ENCODE measurements at places on chromosomes 13 and 19.

GRCh38 chr19:12956446-12957388 lies at the start of gene GADD45GIP1:
TSS of gene GADD45GIP1 (minus strand) at chr19:12957223. CDS start at chr19:12957212, 11 bp downstream.
- DNase-seq: peak; percentile 85

- DNase-seq: no peak
Measured at GRCh38 chr13:28558567-28558966, 63.6 kb upstream of the FLT1 start.

DNA sequence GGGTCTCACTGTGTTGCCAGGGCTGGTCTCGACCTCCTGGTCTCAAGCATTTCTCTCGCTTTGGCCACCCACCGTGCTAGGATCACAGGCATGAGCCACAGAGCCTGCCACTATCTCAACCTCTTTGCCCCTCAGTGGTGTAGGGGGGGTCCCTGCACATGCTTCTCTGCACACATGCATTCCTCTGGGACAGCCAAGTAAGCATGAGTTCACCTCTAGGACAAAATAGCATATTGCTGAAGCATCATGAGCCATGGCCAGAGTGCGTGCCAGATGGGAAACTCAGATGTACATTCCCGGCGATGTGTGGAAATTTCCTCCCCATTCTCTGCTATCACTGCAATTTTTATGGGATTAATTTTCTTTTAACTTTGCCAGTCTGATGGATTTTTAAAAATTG lies 23.1 kb downstream of the CHAF1A start:
- no peak for DNase-seq

GRCh38 chr19:29583196-29583999 lies 22.7 kb upstream of the POP4 start:
- DNase-seq: no peak

DNA sequence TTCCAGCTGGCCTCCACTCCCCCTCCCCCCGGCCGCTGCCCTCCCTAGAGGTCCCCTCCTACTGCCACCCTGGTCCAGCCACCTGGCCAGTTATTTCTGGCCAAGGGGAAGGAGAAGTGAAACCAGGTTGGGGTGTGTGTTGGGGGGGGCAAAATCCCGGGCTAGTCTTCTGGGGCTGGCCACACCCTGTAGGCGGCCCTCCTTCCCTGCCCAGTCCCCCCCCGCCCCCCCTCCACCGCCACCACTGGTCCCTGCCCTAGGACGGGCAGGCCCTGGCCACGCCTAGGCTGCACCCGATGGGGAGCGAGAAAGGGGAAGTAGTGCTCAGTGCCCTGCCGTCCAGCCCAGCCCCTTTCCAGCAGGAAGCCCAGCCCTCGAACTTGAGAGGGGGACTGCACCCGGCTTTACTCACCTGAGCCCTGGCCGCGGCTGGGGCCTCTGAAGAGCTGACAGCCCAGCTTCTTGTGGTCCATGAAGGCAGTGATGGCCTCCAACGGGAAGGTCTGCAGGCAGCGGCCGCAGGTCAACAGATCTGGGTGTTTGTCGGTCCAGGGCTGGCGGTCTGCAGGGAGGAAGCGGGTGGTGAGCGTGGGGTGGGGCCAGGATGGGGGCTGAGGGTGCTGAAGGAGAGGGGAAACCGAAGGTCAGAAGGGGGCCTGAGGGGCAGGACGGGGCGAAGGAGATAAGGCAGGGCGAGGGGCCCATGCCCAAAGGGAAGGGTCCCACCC lies 813 bp downstream of the ZNF296 start:
- peak; percentile 40 for DNase-seq

- no peak for DNase-seq
Measured at GRCh38 chr13:109868578-109869311, 82.4 kb upstream of the IRS2 start.

- no peak for DNase-seq
Measured at GRCh38 chr13:41621716-41622431, 164.5 kb downstream of the RGCC start.

DNA sequence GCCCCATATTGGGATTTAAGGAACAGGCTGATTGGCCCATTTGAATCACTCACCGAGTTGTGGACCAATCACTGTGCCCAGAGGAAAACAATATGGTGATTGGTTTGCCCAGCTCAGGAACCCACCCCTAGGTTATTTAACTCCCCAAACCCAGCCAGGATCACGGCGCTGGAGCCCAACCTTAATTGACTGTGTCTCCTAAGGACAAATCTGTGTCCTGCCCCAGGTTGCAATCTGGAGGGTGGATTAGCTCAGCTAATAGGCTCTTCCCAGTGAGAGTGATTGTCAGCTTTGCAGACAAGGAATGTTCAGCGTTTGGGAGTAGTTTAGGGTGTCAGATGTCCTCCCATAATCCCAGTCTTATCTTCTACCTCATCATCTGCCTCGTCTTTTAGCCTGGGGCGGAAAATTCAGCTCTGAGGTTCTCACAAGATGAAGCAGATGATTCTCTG lies 3.5 kb upstream of the ZNF358 start:
- DNase-seq: no peak

DNA sequence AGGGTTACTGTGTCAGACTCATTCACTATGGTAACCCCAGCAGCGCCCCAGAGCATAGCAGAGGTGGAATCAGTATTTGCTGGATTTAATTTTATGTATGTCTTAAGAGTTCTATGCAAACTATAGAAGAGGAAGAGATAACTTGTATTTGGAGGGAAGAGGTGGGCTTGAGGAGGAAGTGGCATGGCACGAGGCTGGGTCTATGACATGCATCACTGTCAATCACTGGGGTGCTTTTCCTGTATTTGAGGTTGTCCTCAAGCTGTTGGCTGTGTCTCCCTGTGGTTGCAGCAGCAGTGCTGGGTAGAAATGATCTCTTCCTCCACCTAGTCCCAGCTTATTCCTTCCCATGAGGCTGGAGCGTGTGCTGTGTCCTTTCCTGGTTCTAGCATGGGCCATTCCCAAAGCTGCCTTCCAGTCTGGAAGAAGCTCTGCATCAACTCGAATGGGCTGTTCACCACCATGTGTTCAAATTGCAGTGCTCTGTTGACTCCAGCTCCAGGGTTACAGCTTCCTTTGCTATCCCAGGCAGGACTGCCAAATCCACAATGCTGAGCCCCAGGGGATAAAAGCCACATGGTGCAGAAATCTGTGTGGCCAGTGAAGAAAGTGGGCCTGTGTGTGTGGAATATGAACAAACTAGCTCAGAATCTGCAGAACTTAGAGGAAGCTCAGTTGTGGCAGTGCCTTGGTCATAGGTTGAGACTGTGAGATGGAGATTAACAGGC lies 73.1 kb upstream of the MTIF3 start:
- DNase-seq: no peak

- DNase-seq: no peak
Measured at GRCh38 chr13:91101381-91101780, 246.1 kb upstream of the MIR17HG start.

- no peak for DNase-seq
Measured at GRCh38 chr13:100604918-100605710, 16.5 kb upstream of the GGACT start.

GRCh38 chr19:45834970-45835369 lies 19.9 kb upstream of the RSPH6A start:
- DNase-seq: no peak

DNA sequence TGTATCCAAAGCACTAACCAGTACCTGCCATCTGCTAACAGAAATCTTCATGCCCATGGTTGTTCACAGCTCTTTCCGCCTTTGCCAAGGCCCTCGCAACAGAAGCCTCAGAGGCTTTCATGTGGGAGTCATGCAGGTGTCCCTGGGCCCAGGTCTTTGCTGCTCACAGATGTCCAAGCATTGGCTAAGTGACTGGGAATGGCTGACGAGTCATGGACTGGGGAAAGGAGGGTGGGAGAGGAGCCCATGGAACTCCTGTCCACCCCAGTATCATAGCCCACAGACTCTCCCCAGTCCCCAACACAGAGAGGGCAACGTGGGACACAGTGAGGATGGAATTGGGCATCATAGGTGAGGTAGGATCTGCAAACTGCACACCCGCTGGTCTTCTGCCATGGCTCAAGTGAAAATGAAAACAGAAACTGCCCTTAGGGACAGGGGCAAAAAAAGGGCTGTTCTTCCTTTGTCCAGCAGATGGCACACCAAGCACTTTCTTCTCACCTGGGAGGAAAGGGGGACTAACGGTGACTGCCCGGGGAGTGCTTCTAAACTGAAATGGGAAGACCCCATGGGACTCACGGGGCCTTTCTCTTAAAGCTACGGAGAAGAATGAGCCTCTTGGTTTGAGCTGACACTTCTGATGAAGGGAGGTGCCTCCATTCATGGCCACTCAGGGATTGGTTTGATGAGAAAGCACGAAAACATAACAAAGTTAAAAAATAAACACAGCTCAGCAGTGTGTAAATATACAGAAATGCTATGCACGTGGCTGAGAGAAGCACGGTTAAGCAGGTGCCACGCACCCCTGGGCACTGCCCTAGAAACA lies 11.1 kb upstream of the DHRS12 start:
- DNase-seq: peak; percentile 56

GRCh38 chr19:19527674-19528625 lies 761 bp upstream of the YJEFN3 start:
- DNase-seq: no peak

GRCh38 chr19:5358173-5358800 lies 17.7 kb upstream of the PTPRS start:
- DNase-seq: no peak

- DNase-seq: no peak
Measured at GRCh38 chr19:30076751-30077670, 135.0 kb downstream of the URI1 start.

DNA sequence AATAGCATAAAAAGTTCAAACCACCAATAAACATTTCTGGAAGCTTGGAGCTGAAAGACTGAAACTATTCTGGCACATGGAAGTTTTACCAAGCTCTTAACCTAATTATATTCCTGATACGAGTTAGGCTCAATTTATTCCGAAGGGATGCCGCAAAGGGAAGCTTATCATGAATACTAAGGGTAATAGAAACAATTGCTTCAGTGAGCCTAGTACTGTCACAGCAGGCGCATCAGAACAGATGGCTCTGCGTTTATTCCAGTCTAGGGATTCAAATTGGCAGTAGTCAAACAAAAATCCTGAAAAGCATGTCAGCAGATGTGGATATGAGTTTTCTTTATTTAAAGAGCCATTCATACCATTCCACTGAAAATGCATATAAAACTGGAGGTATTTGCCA lies 779.5 kb downstream of the GPC5 start:
- no peak for DNase-seq

- no peak for DNase-seq
Measured at GRCh38 chr13:29648760-29649159, 53.3 kb upstream of the SLC7A1 start.

- peak; percentile 68 for DNase-seq
Measured at GRCh38 chr19:38433268-38433733, at the start of gene RYR1. TSS of gene RYR1 (plus strand) at chr19:38433691. CDS start at chr19:38433830, 139 bp downstream.

DNA sequence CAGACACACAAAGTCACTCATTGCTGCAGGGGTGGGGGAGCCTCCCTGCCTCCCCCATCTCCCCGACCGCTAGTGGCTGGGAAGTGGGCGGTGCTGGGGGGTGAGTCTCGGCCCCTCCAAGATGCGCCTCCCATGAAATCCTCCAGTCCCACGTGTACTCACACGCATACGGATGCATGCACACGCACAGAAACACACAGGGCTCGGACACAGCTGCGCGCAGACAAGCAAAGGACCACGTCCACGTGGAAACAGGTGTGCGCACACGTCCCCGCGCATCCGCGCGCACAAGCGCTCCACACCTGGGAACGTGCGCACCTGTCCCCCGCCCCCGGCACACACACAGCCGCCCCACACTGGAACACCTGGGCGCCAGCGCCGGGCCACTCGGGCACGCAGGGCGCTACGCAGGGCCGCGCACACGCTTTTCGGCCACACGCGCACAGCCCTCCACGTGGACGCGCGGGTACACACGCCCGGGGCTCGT lies 687 bp downstream of the MATK start:
- DNase-seq: no peak

DNA sequence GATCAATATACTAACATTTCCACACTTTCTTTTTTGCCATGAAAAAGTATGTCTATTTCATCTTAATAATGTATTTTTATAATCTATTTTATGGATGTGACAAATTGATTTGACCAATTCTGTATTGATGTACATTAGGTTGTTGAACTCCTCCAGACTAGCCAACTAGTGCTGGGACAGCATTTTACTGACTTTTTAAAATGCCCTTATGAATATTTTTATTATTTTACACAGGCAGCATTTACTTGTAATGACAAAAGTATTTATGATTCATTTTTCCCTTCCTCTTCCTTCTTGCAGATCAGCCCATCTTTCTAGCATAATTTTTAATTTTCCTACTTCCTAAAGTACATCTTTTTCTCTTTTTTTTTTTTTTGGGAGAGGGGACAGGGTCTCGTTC lies 918 bp upstream of the FUZ start:
- no peak for DNase-seq

DNA sequence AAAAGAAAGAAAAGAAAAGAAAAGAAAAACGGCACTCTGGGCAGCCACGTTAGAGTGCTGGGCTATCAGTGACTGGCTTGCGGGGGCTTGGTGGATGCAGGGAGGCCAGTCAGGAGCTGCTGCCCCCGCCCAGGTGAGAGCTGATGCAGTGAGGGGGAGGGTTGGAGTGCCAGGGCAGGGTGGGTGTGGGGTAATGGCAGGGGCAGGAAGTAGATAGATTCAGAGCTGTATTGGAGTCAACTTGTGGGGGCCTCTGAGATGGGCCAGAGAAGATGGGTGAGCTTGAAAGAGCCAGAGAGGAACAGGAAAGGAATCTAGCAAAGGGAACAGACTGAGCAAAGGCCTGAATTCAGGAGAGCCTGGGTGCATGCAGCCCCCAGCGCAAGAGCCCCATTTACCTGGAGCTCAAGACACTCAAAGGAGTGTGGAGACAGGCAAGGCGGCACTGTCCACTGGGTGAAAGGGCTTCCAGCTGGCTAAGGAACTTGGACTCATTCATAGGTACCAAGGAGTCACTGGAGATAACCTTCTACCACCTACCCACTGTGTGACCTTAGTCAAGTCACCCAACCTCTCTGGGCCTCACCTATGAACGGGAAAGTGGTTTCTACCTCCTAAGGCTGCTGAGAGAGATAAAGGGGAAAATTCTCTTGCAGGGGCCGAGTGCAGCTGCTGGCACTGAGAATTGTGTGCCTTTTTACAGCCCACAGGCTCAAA lies 20.2 kb downstream of the VSTM2B start:
- no peak for DNase-seq

GRCh38 chr13:44299152-44299943 lies 74.3 kb upstream of the SERP2 start:
- no peak for DNase-seq

DNA sequence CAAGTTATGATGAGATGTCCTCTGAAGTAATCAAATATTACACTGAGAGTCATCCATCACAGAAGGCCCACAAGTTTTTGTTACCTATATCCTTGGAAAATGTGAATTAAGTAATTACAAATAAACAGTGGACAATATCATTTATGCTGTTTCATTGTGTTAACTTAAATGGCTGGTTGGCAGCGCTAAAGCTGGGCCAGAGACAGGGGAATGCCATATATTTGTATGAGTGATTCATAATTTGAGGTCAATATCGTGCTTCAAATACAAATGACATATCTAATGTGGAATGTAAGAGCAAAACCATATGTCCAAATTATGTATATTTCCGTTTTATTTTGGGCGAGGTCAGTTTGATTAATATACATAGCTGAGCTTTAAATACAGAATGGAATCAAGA lies 1556.2 kb downstream of the SLITRK5 start:
- DNase-seq: no peak
